ENCODE measurements at places on chromosomes 11 and 22.

DNA sequence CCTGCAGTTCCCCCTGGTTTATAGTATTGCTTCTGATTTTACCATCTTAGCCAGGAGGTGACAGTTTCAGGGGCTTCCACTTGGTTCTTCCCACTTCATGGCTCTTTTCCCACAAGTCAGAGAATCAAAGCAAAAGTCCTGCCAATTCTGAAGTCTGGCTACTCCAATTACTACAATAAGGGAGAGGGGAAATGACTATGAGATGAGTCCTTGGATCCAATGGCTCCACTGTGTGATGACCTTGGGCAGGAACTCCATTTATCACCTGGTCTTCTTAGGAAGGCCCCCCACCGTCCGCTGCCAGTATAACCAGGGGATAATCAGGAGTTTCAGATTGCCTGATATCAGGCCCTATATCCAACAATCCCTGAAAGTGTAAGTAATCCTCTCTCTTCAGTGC, 31.6 kb upstream of the CCND1 start:
- DNase-seq = peak; percentile 10

GRCh38 chr22:42919199-42919598, 62.1 kb upstream of the ARFGAP3 start:
- no peak for DNase-seq

DNA sequence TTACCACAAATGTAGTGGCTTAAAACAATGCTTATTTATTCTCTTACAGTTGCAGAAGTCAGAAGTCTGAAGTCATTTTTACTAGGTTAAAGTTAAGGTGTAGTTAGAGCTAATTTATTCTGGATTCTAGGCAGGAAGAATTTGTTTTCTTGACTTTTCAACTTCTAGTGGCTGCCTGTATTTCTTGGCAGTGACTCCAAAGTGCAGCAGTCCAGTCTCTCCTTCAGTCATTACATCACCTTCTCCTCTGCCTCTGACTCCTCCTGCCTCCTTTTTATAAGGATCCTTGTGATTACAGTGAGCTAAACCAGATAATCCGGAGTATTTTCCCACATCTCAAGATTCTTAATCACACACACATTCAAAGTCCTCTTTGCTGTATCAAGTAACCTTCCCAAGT, 581.4 kb downstream of the KCNA4 start:
- DNase-seq = peak; percentile 21

GRCh38 chr11:8532475-8532874, 61.6 kb downstream of the STK33 start:
- no peak for DNase-seq

GRCh38 chr11:70742553-70743291, 344.4 kb downstream of the CTTN start:
- DNase-seq = no peak

- peak; percentile 79 for DNase-seq
These were observed 37.5 kb upstream of the LYVE1 start for GRCh38 chr11:10605941-10606381.

DNA sequence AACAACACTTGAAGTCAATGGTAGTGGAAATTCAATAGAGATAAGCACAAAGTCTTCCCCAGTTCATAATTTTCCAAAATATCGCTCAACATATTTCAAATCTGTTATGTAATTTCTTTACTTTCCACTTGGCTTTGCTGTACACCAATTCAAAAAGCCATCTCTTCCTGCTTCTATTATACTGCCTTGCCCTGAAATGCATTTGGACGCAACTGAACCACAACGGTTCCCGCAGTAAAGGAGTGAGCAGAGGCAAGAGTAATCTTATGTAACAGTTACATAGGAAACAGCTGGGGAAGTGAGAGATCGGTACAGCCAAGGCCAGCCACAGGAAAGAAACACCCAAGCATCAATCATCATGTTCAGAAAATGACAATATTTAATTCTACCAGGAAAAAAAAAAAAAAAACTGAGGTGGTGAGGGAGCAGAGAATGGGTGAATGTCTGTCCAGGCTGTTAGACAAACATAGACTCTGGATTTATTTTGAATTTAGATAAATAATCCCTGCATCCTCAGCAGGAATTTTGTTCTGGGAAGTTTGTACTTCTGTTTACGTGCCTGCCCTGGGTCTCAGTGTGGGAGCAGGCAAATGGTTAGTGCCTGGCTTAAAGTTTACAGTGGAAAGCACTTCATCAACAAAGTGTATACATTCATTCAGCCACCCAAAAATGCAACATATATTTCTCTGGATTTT, 392.2 kb downstream of the ETS1 start:
- DNase-seq = peak; percentile 65

DNA sequence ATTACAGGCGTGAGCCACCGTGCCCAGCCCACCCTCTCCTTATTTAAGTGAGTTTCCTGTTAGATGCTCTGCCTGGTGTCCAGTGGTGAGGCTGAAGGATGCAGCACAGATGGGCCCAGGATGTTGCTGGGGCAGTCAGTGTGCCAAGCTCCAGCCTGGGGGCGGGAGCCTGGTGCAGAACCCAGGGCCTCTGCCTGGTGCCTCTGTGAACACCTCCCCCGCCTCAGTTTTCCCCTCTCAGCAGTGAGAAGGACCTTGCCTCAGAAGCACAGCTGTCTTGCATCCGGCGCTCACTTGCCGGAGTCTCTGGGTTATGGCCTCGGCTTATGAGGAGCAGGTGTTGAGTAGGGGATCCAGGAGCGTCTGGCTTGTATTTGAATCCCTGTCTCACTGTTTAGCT, 116.2 kb downstream of the KIAA1671 start:
- no peak for DNase-seq

DNA sequence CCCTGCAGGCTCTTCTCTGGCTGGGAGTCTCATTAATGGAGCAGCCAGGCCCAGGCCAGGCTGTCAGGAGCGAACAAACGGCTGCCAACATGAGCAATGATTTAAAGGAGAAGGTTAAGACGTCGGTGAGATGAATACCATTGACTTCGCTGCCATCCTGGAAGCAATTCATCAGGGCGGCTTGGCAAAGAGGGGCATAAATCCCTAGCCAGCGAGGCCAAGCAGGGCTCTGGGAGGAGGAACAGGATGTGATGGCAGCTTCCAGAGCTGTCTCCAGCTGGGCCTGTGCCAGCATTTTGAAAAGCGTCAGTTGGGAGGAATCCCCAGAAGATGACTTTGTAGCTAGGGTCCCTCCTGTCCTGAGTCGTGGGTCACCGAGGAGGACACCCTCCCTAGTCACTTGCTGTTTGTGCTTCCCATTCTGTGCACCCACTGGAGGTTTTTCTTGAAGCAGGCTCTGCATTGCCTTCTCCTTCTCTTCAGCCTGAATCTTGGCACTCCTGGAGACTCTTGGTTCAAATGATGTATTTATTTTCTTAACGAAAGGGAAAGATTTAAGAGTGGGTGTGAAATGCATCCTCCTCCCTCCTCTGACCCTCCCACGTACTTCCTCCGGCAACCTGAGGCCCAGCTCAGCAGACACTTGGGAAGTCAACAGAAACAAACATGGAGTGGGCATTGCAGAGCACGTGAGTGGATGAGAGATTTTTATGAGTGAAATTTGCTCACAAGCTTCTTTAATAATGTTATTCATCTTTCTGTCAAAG, 476.3 kb upstream of the CADM1 start:
- DNase-seq = no peak

DNA sequence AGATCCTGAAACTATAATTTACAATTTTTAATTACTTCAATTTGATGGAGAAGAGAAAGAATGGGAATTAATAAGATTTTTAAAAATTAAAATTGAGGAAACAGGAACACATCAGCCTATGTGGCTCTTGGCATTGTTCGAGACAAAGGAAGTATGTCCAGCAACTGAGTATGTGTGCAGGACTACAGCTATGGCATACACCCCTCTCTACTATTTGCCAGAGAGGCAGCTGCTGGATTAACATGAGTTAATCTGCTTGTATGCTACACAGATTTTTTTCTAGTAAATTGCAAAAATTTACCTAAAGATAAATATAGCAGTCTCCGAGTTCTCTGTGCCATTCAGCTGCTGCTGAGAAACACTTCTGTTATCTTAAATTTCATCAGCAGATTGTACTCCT, 70.6 kb downstream of the PHF21A start:
- peak; percentile 5 for DNase-seq

Measured in fibroblast of upper back skin (primary cell).